ENCODE measurements at places on chromosomes 7 and 10.

GRCh38 chr7:106736508-106737201 lies 75.7 kb upstream of the CCDC71L start:
- DNase-seq, result peak; percentile 49

DNA sequence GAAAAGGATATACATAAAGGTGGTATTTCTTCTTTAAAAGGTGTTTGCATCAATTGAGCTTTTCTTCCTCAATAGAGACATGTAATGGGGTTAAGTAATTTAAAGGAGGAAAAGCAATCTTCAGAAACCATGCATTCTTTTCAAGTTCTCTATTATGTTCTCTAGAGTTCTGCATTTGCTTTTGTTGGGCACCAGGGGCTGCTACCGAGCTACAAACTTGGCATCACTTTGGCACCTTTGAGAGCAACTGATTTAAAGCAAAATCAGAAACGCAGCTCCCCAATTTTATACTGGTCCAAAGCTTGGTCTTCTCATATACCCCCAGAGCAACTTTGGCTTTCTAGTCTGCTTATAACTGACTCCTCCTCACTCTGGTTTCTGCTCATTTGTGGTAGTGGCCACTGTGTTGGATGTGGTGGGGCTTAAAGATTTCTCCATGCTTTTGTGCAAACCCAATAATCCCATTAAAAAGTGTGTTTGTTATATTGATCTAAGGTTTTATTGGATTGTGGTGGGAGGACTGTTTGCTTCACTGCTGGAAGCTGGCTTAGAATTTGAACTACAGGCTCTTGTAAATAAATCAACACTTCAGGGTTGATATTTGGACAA lies 712.1 kb downstream of the PHTF2 start:
- DNase-seq, result peak; percentile 30

- DNase-seq, result no peak
Observed at GRCh38 chr10:1264001-1264400, 207.8 kb downstream of the WDR37 start.

DNA sequence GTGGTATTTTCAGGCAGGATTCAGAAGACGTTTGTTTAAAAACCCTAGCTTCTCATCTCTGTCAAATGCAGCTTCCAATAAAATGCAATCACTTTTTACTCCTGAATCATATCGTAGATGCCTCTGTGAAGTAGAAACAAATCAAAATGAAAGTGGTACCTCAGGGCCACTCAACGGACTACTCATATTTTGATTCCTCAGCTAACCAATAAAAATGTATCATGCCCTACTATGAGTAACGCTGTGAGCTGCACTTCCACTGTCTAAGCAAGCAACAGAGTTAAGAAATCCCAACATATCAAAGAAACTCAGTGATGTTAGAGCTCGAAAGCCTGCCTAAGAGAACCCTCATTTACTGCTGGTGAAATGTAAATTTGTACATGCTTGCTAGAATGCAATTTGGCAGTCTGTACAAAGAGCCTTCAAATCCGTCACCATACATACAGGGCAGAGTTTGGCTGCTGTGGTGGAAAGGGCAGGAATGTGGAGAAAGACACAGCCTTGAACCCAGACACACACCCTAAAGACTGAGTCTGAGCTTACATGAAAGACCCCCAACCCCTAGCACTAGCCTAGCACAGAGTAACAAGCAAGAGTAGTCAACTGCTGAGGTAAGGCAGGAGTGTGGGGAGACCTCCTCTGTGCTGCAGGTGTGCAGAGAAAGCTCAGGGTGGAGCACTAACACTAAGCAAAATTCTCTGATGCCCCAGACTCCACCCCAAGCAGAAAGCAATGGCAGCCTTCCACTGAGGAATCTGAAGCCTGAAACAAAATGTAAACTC lies 151.5 kb downstream of the ANK3 start:
- DNase-seq, result peak; percentile 19

DNA sequence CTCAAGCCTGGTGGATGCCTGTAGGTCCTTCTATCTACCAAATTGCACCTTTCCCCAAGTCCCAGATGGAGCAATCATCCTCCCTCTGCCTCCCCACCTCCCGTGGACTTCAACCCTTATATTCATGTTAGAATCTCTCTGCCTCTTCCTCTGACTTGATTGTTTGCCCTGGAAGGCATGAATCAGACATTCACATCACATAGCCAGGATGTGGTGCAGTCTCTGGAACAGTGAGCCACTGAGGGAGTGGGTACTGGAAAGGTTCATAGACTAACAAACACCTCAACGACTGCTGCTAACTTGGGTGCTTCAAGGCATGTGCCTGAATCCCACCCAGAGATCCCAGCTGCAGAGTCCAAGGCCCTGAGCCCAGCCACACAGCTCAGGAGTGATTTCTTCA lies 494.0 kb downstream of the TNS3 start:
- DNase-seq, result no peak

GRCh38 chr7:25996006-25996408 lies 156.0 kb upstream of the NFE2L3 start:
- no peak for DNase-seq

DNA sequence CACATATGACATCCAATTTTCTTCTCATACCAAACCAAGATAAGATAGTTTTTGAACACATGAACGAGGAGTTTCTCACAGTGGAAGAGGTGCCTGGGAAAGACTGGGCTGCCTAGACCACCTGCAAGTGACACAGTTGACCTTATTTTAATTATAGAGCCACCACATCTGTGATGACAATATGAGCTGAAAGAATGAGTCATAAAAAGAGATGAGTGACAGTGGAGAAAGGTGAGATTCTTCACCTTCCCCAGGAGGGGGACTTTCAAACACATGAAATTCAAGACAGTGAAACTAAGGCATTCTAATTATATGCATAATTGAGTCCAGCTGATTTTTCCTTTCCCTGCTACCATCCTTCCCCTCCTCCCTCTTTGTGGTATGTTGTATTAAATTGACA lies 475.5 kb downstream of the NXPH1 start:
- no peak for DNase-seq

GRCh38 chr7:19099924-19100323 lies 17.5 kb downstream of the TWIST1 start:
- no peak for DNase-seq

DNA sequence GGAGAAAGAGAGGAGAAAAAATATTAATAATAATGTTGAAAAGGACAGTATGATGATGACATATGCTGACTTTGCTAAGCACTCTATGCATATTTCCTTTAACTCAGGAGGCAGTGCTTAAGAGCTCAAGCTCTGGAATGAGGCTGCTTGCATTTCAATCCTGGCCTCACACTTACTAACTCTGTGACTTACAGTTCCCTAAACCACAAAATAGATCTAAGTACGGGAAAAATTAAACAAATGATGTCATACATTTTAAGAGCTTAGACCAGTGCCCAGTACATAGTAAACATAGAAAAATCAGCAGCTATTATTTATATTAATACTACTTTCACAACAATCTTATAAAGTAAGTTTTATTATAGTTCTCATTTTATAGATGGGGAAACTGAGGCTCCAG lies 61.3 kb downstream of the GFRA1 start:
- DNase-seq, result peak; percentile 82

DNA sequence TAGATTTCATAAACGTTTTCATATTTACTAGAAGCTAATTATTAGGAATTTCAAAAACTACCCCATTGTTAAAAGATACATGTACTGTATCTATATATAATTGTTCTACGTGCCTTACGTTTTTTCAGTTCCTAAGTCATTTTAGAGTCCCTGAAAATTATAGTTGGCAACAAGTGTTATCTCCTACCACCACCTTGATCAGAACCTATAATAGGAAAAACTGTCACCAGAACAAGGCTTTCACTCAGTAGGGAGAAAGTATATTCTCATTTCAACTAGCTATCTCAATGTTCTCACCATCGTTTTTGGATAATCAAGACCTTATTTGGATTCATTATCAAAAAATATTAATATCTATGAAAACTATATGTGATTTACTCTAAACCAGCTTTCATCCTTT lies 107.7 kb downstream of the CPEB3 start:
- no peak for DNase-seq

GRCh38 chr10:86067436-86068050 lies 299.1 kb downstream of the GRID1 start:
- no peak for DNase-seq

GRCh38 chr7:102866535-102867215 lies 46.1 kb upstream of the LRRC17 start:
- DNase-seq, result no peak

Data from HFF-Myc (cell line).